ENCODE measurements at places on chromosomes 1 and 21. TPM values are rescaled to one million over a fixed set of nuclear protein-coding genes. Genes with fewer than 3 reads are reported as not detected.

GRCh38 chr1:65846866-65847265, 54.2 kb downstream of the PDE4B start:
- no peak for DNase-seq

Gene LMX1A
- total RNA-seq: not detected

- DNase-seq: peak; percentile 47
Observed at GRCh38 chr1:36864182-36864822, 170.0 kb downstream of the GRIK3 start.

Gene NCSTN
- 53.0 TPM for total RNA-seq

DNA sequence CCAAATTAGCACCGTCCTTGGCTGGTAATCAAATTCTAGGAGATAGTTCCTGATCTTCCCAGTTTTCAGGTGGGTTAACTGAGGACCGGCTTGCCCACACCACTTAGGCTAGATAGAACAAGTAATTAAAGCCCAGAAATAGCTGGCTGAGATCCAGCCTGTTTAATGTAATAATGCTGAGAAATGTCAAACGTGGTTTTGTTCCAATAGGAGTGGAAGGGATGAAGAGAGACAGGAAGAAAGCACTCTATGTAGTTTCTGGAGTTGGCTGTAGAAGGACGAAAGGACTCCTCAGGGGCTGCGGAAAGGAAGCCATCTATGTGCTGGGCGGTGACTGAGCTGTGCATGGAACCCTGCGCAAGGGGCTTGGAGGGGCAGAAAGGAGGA, 18.6 kb downstream of the NAV1 start:
- DNase-seq: no peak

Gene SPRR2E
- total RNA-seq: not detected

- DNase-seq: peak; percentile 69
Observed at GRCh38 chr1:159076438-159077119, at the start of gene AIM2. Gene AIM2 (minus strand): TSS chr1:159076766. CDS start chr1:159073499, 3,267 bp downstream.

Gene FMOD
- total RNA-seq: 0.68 TPM

GRCh38 chr1:24084050-24084449, 27.9 kb downstream of the MYOM3 start:
- no peak for DNase-seq

DNA sequence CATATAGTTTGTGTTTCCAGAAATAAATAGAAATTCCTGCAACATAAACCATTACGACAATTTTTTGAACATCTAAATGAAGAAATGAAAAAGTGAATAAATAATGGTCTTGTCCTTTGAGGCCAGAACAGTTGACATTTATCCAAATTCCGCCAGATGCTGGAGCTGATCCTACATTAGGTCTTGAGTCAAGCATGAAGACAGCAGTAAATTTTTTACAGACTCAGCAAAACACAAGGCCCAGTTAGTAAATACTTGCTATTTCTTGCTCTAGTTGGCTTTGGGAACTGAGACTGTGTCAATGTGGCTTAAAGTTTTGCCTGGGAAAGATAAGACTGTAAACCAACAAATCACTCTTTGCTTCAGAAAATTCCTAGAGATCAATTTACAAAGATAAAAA, 540.1 kb upstream of the RGS18 start:
- DNase-seq: no peak

DNA sequence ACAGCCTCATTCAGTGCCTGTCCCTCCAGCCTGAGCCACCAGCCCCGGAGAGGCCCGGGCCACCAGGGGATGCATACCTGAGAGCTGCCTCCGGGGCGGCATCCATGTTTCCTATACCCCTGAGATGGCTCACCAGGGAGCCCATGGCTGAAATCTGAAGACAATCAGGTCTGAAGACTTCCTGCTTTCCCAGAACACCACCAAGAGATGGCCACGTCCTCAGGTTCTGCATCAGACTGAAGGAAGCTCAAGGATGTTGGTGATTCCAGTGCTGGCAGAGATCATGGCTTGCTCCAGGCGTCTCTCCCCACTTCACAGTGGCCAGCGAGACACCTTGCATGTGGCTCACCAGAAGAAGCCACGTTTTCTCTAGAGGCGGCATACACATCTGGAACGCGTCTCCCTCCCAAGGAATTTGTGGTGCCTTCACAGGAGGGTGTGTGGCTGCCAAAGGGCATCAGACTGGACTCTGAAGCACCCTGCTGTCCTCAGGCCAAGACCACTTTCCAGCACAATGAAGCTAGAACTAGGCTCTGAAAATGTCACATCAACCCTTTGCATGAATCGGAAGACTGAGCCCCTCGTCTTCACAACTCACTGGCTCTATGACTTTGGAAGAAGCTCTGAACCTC, 170.7 kb upstream of the IRF2BP2 start:
- DNase-seq: no peak

DNA sequence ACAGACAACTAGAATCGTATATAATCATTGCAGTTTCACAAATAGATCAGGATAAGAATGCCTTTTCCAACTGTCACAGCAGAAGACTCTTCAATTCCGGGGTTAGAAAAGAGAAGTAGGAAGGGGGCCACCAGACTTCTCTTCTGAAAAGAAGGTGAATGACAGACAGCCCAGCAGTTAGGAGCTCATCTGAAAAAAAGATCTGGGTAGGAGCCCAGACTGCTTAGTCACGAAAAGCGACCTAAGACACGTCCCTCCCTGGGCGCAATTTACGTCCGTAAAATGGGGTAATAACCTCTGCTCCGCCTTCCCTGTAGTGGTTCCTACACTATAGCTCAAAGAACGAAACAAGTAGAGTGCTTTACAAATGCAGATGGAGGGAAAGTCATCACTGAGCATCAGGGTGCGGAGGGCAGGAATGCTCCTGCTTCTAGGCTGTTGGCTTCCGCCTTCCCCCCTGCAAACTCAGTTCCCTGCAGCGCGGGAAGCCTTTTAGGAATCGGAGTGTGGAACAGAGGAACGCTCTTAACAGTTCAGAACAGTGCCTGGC, 582 bp downstream of the ORC1 start:
- DNase-seq: peak; percentile 53

Gene S100A7
- total RNA-seq: not detected

GRCh38 chr1:18464665-18465050, 16.1 kb upstream of the KLHDC7A start:
- DNase-seq: no peak

DNA sequence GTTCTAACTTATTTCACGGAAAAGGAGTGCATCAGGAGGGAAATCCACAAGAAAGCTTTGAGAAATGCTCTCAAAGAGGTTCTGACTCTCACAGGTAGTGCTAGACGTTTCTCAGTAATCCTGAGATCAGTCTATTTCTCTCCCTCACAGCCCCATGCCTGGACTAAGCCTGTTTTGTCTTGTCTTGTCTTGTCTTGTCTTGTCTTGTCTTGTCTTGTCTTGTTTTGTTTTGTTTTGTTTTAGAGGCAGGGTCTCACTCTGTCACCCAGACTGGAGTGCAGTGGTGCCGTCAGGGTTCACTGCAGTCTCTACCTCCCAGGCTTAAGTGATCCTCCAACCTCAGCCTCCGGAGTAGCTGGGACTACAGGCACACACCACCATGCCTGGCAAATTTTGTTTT, 133.3 kb upstream of the SGIP1 start:
- DNase-seq: no peak

DNA sequence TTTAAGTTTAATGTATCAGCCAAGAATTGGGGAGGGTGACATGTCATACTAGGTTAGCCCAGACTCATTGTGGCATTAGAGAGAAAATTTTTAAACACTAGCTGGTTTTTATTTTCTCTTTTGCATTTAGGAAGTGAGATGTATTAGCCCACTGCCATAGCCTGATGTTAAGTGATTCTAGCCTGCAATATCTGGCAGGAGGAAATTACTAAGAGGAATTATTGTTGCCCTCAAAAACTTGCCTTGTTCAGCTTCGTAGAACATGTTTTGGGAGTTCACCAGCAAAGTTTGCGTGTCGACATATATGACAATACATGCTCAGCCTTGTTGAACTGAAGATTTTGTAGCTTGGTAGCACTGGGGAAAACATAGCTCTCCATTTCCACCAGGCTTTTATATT, 12.5 kb downstream of the ADAM30 start:
- no peak for DNase-seq

DNA sequence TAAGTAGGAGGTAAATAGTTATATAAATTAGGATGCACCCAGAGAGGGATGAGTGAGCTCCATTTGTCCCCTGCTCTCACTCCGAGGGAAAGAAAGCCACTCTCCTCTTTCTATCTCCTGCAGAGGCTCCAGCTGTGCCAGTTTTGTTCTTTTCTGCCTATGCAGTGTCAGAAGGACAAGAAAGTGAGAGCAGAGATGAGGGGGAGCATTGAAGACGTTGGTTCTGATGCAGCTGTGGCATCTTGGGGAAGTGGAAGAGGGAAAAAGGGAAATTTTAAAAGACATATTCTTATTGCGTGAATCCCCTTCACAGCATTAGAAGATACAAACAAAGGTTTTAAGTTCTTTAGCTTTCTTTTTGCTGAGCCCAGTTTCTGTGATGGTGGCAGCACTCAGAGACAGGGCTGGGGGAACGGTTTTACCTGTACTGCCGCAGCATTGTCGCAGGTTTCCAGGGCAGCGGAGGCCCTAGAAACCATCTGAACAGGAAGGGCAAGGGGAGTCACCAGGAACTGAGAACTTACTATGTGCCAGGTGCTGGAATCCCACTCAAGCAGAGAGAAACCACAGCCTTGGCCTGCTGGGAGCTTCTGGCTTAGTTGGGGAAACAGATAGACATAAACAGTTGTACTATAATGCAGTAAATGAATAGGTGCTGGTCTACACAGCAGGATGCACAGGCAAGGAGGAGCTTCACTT, 44.9 kb upstream of the USP24 start:
- DNase-seq: no peak

GRCh38 chr1:94113589-94114226, 7.2 kb downstream of the ABCA4 start:
- DNase-seq: no peak

- no peak for DNase-seq
Observed at GRCh38 chr1:213366141-213366831, 315.2 kb downstream of the RPS6KC1 start.

DNA sequence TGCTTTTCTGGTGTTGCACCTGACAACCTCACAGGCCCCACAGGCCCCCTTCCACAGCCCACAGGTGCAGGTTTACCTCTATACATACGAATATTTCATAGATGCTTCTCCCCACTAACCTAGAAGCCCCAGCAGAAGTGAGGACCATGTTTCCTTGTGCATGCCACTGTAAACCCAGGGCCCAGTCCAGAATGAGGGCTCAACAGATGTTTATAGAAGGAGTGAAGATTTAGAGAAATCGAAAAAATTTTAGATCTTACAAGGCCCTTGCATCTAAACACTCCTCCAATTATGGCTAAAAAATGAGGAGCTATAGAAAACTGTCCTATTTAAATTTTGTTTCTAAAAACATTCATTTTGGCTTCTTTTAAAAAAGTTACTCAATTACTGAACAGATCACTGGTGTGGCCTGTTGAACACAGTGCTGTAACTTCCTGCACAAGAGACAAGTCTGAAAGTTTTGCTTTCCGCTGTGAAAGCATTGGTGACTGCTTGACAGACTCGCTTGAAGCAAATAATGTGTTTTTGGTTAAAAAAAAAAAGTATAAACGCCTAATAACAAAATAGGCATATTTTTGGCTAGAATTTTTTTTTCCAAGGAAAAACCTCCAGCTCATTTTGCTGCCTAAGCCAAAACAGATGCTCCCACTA, 1.2 kb downstream of the ABCB10 start:
- no peak for DNase-seq

Gene GBP6
- total RNA-seq: 0.31 TPM

- DNase-seq: no peak
Observed at GRCh38 chr21:42793774-42794173, 85.6 kb downstream of the WDR4 start.

Gene AGBL4
- total RNA-seq: not detected

GRCh38 chr1:160282807-160283206, 2.1 kb downstream of the PEX19 start:
- no peak for DNase-seq

Gene KRTAP20-1
- not detected for total RNA-seq

DNA sequence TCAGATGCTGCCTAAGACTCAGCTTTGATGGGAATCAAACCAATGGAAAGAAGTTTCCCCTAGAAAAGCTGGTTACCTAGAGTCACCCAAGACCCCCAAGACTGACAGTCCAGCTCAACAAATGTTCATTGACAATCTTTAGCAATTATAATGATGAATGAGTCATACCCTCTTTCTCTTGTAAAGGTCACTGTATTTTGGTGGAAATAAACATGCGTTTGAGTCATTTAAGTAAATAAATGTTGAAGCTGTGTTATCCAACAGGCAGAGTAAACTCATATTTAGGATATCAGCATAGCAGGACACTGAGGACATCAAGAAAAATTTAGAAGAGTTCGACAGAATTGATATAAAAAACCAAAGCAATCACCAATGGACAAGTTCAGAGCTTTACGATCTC, 295.9 kb downstream of the RGS7 start:
- no peak for DNase-seq

Gene MAP3K7CL
- 5.4 TPM for total RNA-seq

DNA sequence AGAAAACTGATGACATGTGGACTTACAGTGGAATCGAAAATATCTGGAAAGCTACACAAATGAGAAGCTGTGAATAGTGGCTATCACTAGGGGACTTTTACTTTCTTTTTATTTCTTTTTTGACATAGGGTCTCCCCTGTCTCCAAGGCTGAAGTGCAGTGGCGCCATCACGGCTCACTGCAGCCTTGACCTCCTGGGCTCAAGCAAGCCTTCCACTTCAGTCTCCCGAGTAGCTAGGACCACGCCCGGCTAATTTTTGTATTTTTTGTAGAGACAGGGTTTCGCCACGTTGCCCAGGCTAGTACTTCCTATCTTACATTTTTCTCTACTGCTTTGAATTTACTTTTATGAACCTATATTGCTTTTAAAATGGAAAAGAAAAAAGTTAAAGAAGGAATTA, 10.5 kb downstream of the TMEM35B start:
- no peak for DNase-seq

GRCh38 chr1:83717785-83718184, 281.1 kb downstream of the TTLL7 start:
- no peak for DNase-seq

DNA sequence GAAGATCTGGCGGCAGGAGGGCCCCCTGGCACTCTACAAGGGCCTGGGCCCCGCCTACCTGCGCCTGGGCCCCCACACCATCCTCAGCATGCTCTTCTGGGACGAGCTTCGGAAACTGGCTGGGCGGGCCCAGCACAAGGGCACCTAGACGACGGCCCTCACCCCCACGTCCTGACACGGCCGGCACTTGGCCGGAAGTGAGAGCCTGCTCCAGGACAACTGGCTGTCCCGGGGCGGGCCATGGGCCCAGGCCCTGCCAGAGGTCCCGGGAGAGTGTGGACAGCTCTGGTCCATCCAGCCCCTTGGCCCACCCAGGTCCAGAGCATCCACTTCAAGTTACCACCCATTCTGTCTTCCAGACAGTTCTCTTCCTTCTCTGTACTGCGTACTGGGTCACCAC, 3.0 kb upstream of the TMEM82 start:
- DNase-seq: no peak

All from activated naive CD4-positive, alpha-beta T cell treated with anti-CD3 and anti-CD28 coated beads, Interleukin-2, amount 50 U/mL, for 72 hours (primary cell).